Hematopoietic multipotent progenitor cell treated with erythropoietin and hydrocortisone succinate and interleukin-3 and kit ligand, for 8 days (in vitro differentiated cells): ENCODE measurements at places on chromosomes 1 and 21.

- no peak for DNase-seq
Measured at GRCh38 chr1:27031235-27032118, 18.8 kb upstream of the TENT5B start.

DNA sequence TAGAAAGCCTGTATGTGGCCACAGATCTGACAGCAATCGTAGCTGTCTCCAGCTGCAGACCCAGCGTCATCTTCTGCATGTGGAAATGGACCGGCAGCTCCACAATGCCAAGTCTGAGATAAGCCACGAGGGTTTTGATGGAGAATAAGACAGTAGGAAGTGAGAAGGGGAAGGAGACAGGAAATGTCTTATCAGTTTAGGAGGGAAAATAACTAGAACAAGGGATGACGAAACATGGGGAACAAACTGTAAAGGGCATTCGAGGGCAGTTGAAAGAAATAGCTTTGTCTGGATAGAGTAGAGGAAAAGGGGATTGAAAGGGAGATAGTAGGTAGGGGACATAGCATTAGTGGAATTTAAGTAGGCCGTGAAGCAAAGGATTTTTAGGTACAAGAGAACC lies 74.0 kb upstream of the CTTNBP2NL start:
- no peak for DNase-seq

DNA sequence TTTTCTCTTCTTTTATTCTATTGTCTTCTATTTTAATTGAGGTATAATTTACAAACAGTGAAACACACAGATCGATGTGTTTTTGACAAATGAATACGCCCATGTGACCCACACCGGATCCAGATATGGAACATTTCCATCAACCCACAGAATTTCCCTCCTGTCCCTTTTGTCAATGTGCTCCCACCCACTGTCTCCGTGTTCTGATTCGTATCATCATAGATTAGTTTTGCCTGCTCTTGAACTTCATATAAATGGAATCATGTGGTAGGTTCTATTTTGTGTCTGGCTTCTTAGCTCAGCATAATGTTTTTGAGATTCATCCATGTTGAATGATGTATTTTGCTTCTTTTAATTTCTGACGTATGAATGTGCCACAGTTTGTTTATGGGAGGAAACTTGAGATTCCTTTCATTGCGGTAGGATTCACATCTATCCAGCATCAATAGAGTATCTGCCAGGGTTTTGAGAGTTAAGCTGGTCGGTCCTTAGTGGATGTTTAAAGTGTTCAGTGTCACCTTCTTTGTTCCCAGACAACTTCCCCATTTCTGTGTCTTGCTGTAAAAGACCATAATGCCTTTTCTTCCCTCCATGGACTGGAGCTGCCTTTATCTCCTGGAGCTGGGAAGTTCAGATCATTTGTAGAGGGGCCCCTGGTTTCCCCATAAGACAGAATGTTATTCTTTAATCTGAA lies 14.7 kb downstream of the NAV1 start:
- DNase-seq: no peak

DNA sequence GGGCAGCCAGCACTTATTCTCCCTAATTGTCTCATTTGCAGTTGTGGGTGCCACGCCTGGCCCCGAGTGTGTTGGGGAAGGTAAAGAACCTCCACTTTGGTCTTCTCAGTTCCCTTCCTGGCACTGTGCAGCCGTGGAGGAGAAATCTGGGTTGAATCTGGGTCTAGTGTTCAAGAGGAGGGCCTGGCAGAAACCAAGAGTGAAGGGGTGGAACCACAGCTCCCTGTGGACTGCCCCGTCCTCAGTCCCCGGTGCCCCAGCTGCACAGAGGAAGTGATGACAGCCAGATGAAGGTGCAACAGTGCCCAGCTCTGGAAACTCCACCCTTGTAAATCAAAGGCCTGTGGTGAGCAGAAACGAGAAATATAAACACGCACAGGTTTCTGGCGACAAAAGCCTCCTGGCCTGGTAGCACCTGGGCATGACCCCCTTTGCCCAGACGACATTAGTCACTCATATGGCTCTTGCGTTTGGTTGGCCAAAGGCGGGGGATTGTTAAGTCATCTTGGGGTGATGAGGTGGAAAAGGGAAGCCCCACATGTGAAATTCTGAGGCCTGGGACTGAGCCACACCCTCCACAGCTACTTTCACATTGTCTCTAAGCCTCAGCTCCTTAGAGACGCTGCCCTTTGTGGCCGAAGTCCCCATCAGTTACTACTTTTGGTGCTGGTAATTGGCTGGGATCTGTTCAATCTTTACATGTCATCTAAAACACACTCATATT lies 4.2 kb upstream of the ECE1 start:
- no peak for DNase-seq

DNA sequence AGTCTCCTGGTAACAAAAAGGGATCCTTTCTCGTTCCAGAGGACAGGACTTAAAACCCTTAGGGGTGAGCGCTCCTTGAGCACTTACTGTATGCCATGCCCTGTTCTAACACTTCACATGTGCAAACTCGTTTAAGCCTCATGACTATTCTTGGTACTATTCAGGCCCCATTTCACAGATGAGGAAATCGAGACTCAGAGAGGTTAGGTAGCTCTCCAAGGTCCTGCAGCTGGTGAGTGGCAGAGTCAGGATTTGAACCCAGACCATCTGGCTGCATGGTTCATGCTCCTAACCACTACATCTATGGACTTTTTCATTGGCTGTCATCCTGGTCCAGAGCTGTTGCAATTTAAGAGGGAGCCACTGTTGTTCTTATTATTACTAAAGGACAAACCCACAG lies 46.7 kb upstream of the WNT4 start:
- DNase-seq: no peak

- DNase-seq: peak; percentile 25
Measured at GRCh38 chr1:41802532-41803501, 115.9 kb downstream of the HIVEP3 start.

- DNase-seq: no peak
Measured at GRCh38 chr1:94693435-94693834, 126.7 kb upstream of the SLC44A3 start.

- DNase-seq: peak; percentile 29
Measured at GRCh38 chr1:21834094-21834493, 22.0 kb downstream of the LDLRAD2 start.

- no peak for DNase-seq
Measured at GRCh38 chr1:87511449-87511848, 182.8 kb downstream of the LMO4 start.

- DNase-seq: no peak
Measured at GRCh38 chr1:50208315-50208714, 99.6 kb downstream of the ELAVL4 start.

DNA sequence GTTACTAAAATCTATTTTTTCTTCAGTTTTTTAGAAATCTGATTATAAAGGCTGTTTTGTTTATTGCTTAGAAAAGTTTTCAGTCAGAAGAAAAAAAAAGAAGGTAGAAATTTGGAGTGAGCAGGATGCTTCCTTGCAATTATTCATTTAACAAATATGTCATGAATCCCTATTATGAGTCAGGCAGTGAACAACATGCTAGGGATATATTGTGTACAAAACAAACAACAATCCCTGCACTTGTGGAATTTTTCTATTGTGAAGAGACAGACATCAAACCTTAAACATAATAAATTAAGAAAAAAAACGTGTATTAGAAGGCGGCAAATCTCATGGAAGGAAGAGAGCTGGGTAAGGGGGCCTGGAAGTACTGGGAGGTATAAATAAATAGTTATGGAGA lies 664.1 kb upstream of the CAMK1G start:
- no peak for DNase-seq

- no peak for DNase-seq
Measured at GRCh38 chr1:80531182-80531581, 1269.6 kb upstream of the ADGRL2 start.
